ENCODE measurements at places on chromosomes 1 and 21.

DNA sequence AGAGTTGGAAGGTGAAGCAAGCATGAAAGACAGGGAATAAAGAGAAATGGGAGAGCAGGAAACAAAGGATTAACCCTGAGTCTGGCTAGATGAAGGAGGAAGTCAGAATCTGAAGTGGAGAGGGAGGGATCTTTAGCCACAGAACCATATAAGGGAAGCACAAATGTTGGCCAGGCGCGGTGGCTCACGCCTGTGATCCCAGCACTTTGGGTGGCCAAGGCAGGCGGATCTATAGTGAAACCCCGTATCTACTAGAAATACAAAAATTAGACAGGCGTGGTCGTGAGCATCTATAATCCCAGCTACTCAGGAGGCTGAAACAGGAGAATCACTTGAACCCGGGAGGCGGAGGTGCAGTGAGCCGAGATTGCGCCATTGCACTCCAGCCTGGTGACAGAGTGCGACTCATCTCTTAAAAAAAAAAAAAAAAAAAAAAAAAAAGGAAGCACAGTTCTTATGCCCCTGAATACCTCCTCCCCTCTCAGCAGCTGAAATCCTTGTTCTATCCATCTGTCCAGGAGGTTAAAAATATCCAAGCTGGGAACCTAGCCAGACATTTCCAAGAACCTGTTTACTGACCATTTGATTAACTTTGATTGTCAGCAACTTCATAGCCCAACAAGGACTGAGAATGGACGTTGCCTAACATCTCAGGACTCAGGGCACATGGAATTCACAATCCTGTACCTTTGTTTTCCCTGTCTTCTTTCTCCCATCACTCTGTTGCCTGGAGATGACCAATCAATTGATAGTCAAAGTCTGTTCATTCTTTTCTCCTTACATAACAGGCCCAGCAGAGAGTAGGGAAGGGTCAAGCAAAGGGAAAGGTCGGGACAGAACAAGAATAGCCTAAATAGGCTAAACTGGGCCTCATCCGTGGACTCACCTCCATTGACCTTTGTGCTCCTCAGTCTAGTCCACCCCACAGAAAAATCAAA lies 10.6 kb downstream of the TXNIP start:
- DNase-seq: no peak

GRCh38 chr1:43582162-43582566 lies 51.5 kb downstream of the PTPRF start:
- DNase-seq: peak; percentile 15

GRCh38 chr1:154463512-154463990 lies 38.5 kb upstream of the TDRD10 start:
- DNase-seq: no peak

GRCh38 chr1:146032631-146033219 lies 11.2 kb upstream of the HJV start:
- no peak for DNase-seq

GRCh38 chr1:181669246-181669645 lies 185.9 kb downstream of the CACNA1E start:
- no peak for DNase-seq

DNA sequence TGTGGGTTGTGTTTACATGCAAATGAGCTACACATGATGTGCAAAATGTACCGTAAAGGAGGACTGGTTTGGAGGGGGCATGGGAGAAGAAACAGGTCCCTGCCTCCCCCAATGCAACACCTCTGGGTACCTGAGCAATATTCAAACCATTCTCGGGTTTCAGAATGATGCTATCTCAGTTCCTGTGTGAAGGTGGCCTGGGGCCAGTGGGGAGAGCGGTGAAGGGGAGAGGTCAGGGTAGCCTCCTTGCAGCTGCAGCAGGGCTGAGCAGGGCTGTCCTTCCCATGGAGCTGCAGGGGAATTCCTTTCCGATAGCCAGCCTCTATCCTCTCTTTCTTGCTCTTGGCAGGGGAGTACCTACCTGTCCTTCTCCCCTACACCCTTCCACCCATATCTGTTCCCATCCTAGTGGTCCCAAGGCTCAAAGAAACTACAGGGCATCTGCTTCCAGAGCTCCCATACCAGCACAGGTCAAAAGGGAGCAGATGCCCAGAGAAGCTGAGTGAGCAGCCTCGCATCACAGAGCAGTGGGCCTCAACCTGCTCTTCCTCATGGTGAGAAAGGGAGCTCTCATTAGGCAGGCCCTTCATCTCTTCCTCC lies 11.9 kb downstream of the MEF2D start:
- DNase-seq: no peak

GRCh38 chr1:17304151-17304825 lies 3.7 kb upstream of the PADI4 start:
- DNase-seq: no peak

GRCh38 chr1:84781946-84782771 lies 91.9 kb upstream of the SSX2IP start:
- DNase-seq: peak; percentile 54

GRCh38 chr1:15027515-15027986 lies 126.0 kb upstream of the TMEM51 start:
- peak; percentile 13 for DNase-seq

DNA sequence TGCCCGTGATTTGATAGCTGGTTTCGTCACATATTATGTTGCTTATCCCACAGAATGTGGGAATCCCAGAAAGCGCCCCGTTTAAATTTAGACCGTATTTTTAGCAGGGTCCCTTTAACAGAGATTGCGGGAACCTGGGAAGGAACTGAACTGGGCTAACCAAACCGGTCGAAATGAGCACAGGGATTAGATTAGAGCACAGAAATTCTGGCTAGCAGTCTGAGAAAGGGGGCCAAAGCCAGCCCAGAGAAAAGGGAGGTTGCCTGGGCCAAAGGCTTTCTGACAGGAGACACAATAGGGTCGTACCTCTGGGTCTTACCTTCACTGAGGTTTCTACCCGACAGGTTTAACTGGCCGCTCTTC lies 327 bp downstream of the LRRC40 start:
- no peak for DNase-seq

GRCh38 chr1:219076326-219076937 lies 97.2 kb upstream of the LYPLAL1 start:
- no peak for DNase-seq
